ENCODE measurements at places on chromosomes 1 and 21.

GRCh38 chr1:17234405-17234804, 14.5 kb upstream of the PADI3 start:
- DNase-seq = no peak

GRCh38 chr1:181318022-181318857, 165.1 kb upstream of the CACNA1E start:
- no peak for DNase-seq

DNA sequence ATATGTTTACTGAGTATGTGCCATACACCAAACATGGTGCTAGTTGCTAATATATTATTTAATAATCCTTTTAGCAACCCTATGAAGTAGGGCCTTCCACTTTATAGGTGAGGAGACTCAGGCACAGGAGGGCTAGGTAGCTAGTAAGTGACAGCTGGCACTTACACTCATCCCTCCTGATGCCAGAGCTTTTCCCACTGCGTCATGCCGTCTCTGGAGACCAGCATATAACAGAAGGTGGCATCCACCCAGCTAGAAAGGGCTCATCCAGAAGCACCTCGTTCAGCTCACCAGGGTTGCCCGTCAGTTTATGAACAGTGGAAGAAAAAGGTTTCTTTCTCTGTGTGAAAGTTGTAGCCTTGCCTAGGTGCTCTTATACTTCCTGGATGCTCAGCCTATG, 108.9 kb downstream of the NOS1AP start:
- DNase-seq = no peak

DNA sequence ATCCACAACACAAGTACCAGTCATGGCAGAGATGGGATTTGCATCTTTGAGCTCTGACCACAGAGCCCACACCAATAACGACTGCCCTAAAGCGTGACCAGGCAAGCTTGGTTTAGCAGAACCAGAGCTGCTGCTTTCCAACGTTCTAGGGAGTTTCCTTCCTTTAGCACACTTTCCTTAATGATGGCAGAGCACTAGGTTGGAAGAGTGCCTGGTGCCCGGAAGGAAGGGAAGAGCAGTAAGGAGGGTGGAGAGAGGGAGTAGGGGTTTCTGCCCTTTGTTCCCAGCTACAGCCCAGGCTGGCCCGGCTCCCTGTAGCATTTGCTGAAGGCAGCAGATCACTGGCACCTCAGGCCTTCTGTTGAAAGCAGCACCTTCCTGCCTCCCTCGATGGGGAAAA, 6.1 kb upstream of the EVA1C start:
- DNase-seq = no peak

- no peak for DNase-seq
Measured at GRCh38 chr1:232667778-232668165, 37.8 kb upstream of the SIPA1L2 start.

- no peak for DNase-seq
Measured at GRCh38 chr1:180670681-180671080, 38.9 kb downstream of the XPR1 start.

DNA sequence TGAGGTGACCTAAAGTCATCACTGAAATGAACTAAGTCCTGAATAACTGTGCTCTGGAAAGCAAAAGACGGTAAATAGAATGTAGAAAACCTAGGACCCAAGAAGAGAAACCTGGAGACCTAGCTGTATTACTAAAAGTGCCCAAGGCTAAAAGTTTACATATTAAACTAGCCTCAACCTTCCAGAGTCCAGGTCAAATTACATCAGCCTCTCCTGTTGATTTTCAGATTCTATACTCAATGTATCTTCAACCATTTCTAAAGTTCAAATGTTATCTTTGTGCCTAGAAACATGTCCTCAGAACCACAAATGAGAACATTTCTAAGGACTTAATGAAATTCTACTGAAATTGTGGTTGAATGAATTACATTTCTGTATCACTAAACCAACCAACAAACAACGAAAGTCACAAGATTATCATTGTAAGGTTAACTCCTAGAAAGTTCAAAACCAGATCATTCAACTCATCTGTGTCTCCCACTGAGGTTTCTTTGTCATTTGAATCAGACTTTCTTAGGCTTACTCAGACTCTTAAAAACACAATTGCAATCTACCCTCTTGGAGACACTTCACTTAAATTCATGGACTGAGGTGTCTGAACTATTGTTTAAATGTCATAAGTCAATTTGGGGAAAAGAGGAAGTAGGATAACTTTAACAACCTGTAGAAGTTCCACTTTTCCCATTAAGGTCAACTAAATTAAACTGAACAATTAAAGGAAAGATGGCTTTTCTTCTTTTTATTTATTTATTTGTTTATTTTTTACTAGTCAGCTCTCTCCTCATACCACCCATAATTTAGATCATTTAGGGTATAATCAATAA, 207.7 kb downstream of the BARHL2 start:
- no peak for DNase-seq
